ENCODE measurements at places on chromosomes 11 and 22.

- DNase-seq: no peak
These were observed 134.8 kb downstream of the TBC1D22A start for GRCh38 chr22:46897246-46897623.

- DNase-seq: peak; percentile 96
These were observed at the start of gene SFI1 for GRCh38 chr22:31496007-31496734. Gene SFI1, plus strand, starts transcription at chr22:31496536. Its CDS starts 11,749 bp downstream, at chr22:31508285.

DNA sequence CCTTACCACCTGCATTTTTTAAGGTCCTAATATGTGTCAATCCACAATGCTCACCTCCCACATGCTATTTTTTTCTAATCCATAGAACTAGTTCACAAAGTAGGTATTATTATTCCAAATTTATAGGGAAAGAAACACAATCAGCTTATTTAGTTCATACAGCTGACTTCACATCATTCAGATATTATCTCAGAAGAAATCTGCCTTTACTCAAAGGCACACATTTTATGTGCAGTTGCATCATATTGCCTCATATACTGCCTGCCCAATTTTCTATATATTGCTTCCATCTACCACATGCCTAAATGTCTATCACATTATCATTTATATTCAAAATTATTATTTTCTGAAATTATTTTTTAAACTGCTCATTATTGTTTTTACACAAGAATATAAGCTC, 88.7 kb upstream of the LUZP2 start:
- no peak for DNase-seq

- no peak for DNase-seq
These were observed 4.7 kb downstream of the FOSL1 start for GRCh38 chr11:65895482-65895981.

DNA sequence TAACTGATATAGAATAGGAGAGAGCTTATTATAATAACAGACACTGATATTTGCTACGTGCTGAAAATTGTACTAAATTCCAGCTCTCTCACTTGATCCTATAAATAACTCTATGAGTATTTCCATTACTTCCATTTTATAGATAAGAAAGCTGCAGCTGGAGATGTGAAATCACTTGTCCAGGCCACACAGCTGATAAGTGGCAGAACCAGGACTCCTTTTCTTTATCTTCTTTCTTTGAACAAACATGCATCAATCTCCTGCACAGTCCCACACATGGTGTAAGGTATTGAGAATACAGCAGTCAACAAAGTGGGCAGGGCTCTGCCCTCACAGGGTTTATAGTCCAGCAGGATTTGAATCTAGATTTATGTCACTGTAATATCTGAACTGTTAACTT, 652.1 kb downstream of the NELL1 start:
- no peak for DNase-seq

DNA sequence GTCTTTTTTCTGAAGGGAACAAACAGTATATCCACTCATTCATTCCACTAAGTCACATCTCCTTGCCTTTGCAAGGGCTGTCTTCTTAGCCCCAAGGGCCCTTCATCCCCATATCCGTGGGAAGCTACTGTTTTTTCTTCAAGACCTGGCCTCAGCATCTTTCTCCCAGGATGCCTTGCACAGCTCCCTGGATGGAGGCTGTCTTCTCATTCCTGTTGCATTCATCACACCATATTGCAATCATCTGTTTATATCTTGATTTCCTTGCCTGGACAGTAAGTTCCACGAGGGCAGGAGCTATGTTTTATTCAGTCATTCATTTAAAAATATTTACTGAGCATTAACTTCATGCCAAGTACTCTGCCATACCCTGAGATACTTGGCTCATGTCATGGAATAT, 29.3 kb upstream of the NECTIN1 start:
- no peak for DNase-seq

- no peak for DNase-seq
These were observed 33.4 kb downstream of the SERPINH1 start for GRCh38 chr11:75595429-75595828.

- no peak for DNase-seq
These were observed 555.9 kb downstream of the INSC start for GRCh38 chr11:15670520-15671070.

DNA sequence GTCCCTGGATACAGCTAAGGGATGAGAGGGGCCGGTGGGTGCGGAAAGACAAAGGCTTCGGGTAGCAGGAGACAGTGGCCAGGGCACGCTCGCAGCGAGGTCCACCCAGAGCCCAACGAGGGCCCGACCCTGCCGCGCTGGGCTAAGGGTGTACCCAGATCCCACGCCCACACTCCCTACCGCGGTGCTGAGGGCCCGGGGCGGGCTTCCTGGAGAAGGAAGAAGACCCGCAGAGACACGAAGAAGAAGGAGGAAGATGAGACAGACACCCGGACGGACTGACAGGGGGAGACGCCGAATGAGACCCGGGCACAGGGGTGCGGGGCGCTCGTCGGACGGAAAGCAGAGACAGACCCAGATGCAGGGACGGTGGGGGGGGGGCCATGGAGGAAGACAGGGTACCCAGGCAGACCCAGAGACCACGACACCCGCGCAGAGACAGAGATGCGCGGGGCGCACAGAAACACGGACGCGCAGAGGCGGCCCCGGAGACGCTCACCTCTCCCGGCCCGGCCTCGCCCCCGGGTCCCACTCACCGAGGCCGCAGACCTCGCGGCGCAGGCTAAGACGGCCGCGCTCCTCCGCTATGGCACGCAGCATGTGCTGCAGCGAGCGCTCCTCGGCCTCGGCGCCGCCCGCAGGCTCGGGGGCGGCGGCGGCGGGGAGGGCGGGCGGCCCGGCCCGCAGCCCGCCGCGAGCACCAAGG, 437 bp downstream of the KIAA0930 start:
- peak; percentile 35 for DNase-seq

- no peak for DNase-seq
These were observed 9.5 kb downstream of the ARAP1 start for GRCh38 chr11:72742513-72743320.

Measured in activated CD4-positive, alpha-beta T cell treated with anti-CD3 and anti-CD28 coated beads, Interleukin-2, amount 50 U/mL, for 1 hour (primary cell).